ENCODE measurements at places on chromosomes 4 and X. TPM values are rescaled to one million over a fixed set of nuclear protein-coding genes. Genes with fewer than 3 reads are reported as not detected.
A peak's percentile ranks its signal among the peaks of the same experiment; 100 is the strongest.

DNA sequence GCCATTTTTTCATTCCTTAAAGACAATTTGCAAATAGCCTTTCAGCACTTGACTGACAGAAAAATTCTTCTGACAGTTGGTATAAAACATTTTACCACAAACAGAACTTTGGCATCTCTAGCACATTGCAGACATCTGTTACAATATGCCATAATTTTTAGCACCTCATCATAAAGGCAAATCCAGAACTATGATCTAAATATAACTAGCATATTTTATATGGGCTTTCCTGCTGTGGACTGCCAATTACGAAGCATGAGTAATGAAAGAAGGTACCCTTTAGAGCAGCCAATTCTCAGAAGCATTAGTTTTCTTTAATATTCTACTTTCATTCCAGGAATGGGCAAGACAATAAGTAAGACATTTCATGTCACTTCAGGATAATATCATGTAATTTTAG, 647.4 kb upstream of the GALNT7 start:
- DNase-seq, result no peak

DNA sequence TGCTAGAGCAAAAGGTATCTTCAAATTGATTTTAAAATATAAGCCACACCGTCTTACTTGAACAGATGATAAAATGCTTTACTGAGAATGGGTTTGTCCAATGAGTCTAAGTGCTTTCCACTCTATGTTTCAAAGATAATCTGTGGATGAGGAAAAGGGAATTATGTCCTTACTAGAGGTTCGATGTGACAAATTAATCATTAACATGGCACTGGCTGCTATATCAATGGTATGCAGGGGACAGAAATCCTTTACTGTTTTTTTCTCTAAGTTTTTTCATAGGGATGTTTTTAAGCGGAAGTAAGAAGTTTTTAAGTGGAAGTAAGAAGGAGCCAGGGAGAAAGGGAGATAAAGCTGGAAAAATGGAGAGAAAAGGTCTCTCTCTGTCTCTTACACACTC, 38.0 kb downstream of the MID1IP1 start:
- DNase-seq, result no peak

DNA sequence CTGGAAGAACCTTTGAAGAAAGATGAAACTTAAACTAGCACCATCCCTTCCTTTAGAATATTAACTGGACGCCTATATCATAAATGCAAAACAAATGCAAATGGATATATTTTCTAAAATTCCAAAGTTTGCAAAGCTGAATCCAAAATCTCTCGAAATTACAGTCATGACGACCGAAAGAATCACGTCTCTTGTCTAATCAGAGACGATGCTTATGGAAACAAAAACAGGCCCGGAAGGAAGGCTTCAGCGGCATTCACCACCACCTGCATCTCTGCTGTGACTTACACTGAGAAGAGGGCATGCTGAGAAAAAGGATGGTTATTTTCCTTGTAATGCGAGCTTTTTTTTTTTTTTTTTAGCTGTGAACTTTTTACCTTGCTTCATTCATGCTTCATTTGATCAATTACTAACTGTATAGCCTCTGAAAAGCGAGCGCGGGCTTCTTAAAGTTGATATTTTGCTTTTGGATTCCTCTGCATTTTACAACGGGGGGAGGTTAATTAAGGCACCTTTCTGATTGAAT, 209.3 kb downstream of the SOWAHB start:
- no peak for DNase-seq

DNA sequence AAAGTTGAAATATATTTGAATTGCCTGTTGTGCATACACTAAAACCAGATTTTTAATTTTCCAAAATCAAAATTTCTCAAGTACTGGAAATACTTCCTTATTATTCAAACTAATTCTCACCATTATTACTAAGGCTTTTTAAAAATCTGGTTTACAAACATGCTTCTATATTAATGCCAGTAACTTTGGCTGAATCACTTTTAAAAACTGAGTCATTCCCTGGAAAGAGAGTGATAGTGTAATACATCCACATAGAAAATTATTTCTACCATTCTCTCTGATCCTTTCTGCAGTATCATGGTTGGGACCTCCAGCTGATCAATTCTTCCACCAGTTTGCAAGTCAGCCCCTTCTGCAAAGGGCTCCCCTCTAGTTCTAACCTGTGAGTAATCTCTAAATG, 165.3 kb upstream of the FAM241A start:
- no peak for DNase-seq

DNA sequence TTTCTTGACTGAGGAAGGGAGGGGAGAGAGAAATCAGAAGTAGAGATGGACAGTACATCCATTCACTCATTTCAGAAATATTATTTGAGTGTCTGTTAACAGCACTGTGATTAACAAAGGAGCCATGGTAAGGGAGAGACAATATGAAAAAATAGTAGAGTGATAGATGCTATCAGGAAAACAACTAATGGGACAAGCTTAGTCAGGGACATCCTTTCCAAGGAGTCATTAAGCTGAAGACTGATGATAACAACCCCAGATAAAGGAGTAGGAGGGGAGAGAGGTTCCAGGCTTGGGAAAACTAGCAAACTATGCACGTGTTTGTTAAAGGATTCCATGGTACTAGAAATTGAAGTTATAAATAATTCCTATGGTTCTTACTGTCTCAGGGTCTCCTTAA, 122.2 kb downstream of the CBR4 start:
- no peak for DNase-seq

- no peak for DNase-seq
These were observed 25.6 kb downstream of the SPRY1 start for GRCh38 chr4:123421937-123422781.

DNA sequence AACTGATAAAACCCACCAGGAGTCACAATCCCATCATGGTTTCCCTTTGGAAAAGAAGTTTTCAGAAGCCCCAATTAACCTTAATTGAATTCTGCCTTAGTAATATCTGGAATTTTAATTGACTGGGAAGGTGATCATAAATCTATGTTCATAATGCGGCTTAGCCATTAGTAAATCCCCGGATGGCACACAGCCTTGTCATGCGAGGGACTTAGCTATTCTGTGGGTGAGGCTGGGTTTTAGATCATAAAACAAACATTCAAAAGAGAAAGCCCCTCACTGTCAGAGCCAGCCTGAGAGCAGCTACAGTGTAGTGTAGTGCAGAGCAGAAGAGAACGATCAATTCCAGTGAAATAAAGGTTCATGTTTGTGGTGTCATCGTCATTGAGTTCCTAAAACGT, 124.0 kb upstream of the NOCT start:
- DNase-seq, result no peak

- DNase-seq, result no peak
These were observed 27.9 kb downstream of the PKD2 start for GRCh38 chr4:88035292-88035691.

- no peak for DNase-seq
These were observed 5.1 kb downstream of the PSAPL1 start for GRCh38 chr4:7429601-7430078.

DNA sequence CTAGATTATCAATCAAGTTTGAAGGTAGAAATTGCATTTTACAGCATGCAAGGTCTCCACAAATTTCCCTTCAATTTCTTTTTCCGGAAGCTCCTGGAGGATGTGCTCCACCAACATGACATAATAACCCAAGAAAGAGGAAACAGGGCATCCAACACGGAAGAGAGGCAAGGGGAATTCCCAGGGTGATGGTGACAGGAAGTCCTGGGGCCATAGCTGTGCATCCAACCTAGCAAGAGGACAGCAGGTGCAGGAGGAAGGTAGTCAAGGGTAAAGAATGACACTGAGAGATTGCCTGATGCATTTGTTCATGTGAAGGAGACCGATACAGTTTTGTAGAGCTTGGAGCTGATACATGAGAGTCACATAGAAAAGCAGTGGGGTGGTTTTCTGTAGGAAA, 115.7 kb upstream of the LSM6 start:
- DNase-seq, result no peak

- peak; percentile 3 for DNase-seq
These were observed at the start of gene BEX5 for GRCh38 chrX:102155806-102156179. BEX5 (minus strand) TSS chrX:102155977; CDS start chrX:102154265, 1,712 bp downstream.

DNA sequence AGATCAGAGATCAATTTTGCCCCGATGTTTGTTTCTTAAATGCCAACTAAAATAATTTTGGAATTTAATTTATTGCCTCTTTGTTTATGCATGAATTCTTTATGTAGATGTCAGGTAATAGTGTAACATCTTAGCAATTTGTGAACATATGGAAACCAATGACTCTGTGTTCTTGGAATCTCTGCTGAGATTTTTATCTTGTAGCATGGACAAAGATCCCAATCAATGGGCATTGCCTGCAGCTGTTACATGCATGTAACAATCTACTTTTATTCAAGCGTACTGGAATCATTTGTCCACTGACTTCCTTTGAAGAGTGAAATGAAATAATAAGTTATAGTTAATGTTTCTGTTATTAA, 61.6 kb upstream of the ARSJ start:
- DNase-seq, result no peak

DNA sequence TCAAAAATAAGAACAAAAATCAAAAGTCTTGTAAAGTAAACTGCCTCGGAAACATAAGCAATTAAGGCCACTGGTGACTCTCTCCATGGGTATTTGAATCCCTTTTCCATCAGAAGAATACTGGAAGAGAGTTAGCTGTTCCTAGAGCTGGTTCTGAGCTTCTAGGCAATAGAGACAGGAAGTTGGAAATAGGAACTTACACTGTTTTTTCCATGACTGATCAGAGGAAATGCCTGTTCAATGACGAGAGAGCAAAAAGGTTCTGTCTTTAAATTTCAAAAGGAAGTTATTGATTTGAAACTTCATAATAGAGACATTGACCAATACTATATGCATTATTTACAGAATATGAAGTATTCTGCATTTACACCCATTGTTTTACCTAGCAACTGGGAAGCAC, 503.5 kb upstream of the ARX start:
- DNase-seq, result no peak

DNA sequence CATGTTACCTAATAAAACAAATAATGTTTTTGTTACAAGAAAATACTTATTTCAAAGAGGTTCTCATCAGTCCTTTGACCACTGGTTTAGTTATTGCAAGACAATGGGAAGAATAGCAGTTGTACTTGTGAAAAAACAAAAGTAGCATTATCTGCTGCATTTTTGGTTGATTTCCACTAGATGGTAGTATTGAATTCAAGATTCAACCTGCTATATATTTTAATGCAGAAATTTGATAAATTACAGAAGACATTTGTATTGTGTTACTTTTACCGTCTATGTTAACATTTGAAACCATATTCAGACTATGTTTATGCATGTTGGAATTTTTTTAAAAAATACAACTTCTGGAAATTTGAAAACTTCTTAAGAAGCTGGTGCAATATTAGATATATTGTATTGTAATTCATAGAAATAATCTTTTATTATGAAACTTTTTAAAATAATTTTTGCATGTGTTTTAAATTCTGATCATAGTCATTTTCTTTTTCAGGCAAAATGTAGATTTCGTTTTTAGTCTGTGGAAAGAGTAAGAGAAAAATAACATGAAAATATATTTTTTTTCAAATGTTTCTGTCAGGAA, 56.4 kb downstream of the SPCS3 start:
- DNase-seq, result no peak

- DNase-seq, result no peak
These were observed 43.7 kb upstream of the UGT2A3 start for GRCh38 chr4:68995292-68995691.

GRCh38 chr4:134201216-134202161, at the start of gene PABPC4L:
PABPC4L (minus strand) TSS chr4:134201789; CDS start chr4:134201019, 770 bp downstream.
- DNase-seq, result peak; percentile 61

GRCh38 chr4:163959932-163960331, 465.4 kb downstream of the TMA16 start:
- no peak for DNase-seq

GRCh38 chr4:180598281-180598680, 1644.9 kb upstream of the TENM3 start:
- no peak for DNase-seq

The NEXMIF gene
- 3.8 TPM for total RNA-seq

The HHIP gene
- total RNA-seq, result 38.5 TPM

The RBM46 gene
- not detected for total RNA-seq

The NSG1 gene
- total RNA-seq, result 5.4 TPM

Data from urinary bladder (tissue), 4 donors.